ENCODE measurements at places on chromosomes 11 and 22.

- no peak for DNase-seq
These were observed 27.0 kb downstream of the TRIM77 start for GRCh38 chr11:89737116-89737515.

DNA sequence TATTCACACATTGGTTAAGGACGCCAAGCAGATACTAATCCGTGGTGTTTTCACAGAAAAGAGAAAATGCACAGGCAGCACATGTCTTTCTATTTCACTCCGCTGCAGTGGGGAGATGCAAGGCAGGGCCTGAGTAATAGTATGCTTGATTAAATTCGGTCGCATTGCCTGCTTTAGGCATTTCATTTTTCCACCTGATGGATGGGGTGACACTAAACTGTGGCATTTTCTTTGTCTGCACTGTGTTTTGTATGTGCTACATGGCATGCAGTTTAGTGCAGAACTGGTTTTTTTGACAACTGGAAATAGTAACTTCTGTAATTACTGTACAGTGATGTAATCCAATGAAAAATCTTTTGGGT, 94.9 kb downstream of the SLC17A6 start:
- DNase-seq = no peak

- no peak for DNase-seq
These were observed 90.6 kb downstream of the CCDC83 start for GRCh38 chr11:85945788-85946187.

DNA sequence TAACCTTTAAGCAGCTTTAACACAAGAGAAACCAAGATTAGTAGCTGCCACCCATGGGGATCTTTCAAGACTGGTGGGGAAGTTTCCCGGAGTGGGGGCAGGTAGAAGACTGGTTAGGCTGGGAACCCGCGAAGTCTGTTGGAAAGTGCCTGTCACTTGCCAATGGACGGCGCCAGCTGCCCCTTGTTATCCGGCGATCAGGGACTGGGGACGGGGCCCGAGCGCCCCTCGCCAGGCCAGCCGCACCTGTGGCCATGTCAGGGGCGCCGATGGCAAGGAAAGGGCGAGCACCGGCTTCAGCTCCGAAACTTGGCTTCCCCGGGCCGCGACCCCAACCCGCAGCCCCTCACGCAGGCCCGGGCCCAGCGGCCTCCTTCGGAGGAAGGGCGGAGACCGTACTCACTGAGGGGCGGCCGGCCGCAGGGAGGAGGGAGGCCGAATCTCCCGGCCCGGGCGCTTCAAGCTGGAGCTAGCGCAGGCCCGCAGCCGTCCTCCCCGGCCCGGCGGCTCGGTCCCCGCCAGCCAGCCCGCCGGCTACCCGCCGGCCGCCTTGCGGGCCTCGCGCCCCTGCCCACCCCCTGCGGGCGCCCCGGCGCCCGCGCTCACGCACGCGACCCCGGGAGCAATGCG, 539 bp downstream of the EIF4ENIF1 start:
- DNase-seq = no peak

DNA sequence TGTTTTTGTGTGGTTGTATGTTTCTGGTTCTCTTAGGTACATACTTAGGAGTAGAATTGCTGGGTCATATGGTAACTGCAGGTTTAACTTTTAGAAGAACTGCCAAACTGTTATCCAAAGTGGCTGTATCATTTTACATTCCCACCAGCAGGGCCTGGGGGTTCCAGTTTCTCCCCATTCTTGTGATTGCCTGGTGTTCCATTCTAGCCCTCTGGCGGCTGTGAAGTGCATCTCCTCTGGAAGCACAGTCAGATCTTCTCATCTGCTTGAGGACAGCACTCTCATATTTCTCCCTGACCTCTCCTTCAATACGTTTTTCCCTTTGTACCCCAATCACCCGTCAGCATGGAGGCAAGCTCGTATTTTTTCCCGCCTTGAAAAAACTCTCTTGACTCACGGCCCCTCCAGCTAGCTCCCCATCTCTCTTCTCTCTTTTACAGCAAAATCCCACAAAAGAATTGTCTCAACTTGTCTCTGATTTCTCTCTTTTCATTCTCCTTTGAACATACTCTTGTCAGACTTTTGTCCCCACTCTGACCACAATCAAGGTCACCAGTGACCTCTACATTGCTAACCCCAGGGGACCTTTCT, 56.8 kb upstream of the THY1 start:
- no peak for DNase-seq

DNA sequence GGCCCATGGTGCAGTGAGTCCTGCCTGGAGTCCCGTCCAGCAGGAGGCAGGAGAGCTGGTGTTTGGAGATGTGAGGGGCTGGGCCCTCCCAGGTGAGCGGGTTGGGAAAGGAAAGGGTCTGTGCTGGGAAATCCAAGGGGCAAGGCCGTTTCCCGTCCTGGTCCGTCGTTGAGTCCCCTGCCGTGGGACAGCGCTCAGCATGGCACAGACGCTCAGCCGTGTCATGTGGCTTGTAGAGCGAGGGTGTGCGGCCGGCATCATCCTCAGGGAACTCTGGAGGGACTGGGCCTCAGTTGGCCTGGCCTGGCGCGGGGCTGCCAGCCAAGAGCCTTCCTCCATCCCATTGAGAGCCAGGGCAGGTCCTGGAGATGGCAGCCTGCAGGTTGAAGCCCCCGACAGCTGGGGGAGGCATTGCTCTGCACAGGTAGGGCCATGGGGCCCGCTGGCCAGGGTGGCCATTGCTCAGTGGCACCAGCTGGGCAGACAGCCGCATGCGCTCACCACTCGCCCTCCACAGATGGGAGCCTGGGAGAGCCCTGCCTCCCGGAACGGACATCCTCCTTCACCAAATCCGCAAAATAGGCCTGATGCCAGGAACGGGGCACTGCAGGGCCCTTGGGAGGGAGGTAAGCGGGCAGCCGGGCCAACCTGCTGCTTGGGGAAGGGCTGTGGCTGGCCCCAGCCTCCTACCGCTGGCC, 28.7 kb downstream of the KCNQ1 start:
- no peak for DNase-seq

DNA sequence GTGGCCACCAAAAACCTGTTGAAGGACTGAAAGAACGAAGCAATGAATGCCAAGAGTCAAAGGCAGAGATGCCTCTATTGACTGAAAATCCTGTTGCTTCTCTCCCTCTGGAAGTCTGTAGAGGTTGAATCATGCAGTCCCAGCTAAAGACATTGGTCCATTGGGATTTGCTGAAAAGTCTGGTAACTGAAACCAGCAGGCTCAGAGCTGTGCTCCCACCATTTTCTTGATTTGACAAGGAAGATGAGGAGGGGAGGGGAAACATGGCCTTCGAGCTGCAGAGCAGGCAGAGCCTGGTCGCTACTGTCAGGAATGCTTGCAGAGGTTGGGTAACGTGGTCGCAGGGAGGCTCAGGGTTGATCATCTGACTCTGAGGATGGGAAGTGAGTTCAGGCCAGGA, 72.8 kb upstream of the CSNK2A3 start:
- no peak for DNase-seq

- no peak for DNase-seq
These were observed 201.5 kb downstream of the TBC1D22A start for GRCh38 chr22:46963672-46964545.

- no peak for DNase-seq
These were observed 526 bp downstream of the TPST2 start for GRCh38 chr22:26589367-26589844.

GRCh38 chr11:19984048-19984742, 176.1 kb downstream of the DBX1 start:
- DNase-seq = no peak

- DNase-seq = no peak
These were observed 26.5 kb upstream of the KCNJ11 start for GRCh38 chr11:17414992-17415391.

DNA sequence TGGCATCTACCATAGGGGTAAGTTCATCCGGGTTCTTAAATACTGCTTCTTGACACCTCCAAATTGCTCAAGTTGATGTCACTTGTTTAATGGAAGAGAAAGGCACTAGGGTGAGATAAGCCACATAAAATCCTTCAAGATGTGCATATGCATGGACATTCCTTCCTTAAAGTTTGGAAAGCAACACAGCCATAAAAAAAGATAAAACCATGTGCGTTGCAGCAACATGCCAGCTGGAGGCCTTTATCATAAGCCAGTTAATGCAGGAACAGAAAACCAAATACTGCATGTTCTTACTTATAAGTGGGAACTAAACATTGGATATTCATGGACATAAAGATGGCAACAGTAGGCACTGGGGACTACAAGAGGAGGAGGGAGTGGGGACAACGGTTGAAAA, 8.0 kb upstream of the IL18BP start:
- no peak for DNase-seq

GRCh38 chr22:21451545-21452520, 15.4 kb upstream of the TMEM191C start:
- no peak for DNase-seq

GRCh38 chr11:61152816-61153592, 8.2 kb downstream of the VPS37C start:
- DNase-seq = no peak

DNA sequence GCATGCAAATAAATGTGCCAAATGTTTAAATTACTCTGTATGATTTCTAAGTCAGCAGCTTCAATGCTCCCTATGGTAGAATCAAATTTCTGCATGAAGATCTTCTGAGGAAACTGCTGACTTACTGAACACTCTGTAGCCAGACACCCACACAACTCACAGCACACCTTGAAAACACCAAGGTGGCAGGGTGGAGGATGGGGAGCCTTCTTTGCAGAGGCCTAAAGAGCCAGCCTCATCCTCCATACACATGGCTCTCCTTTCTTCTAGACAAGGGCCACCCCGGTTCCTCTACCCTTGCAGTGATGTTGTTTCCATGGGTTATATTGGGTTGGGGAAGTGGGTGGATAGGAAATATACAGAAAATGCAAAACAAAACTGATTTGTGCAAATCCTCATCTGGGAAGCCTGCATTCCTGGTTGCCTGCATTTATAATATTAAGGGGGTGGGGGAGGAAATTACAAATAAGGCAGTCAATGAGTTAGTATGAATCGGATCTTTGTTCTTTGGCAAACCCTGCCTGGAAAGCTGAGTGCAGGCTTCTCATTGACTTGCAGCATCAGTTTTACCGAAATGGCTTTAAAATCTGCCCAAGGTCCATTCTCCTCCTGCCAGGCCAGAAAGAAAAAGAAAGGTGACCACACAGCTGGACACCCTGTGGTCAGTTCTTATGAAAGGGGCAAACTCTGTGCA, 15.8 kb upstream of the ETS1 start:
- no peak for DNase-seq

GRCh38 chr11:126186708-126187529, 24.5 kb downstream of the RPUSD4 start:
- no peak for DNase-seq

GRCh38 chr22:48137640-48138039, 1375.2 kb downstream of the TBC1D22A start:
- DNase-seq = no peak

- DNase-seq = no peak
These were observed 1.6 kb upstream of the RPS19BP1 start for GRCh38 chr22:39534092-39534506.
